Endothelial cell (in vitro differentiated cells): ENCODE measurements at places on chromosomes 2 and 18. TPM values are rescaled to one million over a fixed set of nuclear protein-coding genes. Genes with fewer than 3 reads are reported as not detected.

- no peak overlapping the region for H3K4me3 ChIP-seq
- peak overlapping the region; percentile 30 for H3K27ac ChIP-seq
- DNase-seq: no peak
- peaks cover 16% of the 10 kb centered on the region for H3K4me1 ChIP-seq
- H3K36me3 ChIP-seq: peaks cover 46% of the 10 kb centered on the region
These were observed 192.6 kb downstream of the MGAT5 start for GRCh38 chr2:134446383-134447017.

DNA sequence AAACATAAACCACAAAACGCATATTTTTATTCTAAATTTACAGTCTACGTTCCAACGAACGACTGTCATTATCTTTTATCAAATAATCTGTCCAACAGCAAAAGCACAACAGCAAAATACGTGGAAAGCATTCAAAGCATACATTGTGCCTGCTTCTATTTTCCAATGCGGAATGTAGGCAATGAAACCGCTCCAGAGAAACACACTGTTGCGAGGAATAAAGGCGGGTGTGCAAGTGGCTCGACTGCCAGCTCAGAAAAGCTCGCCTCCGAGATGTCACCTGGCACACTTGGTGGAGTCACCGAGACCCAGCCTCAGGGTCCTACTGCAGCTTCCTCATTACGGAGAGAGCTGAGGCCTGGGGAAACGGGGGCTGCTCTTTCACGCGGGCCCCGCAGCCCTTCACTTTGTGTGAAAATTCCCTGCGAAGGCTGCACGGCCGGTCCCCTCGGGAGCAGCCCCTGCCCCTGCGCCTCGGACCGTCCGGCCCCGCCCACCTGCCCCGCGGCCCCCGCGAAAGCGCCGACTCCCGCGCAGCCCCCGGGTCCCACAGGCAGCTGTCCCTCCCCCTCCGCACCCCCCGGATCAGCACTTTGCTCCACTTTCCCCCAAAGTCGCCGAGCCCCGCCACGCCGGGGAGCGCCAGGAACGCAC lies 752 bp downstream of the MGAT4A start:
- H3K4me1 ChIP-seq: peaks cover 14% of the 10 kb centered on the region
- H3K27me3 ChIP-seq: peaks cover 3% of the 10 kb centered on the region
- peak; percentile 22 for DNase-seq
- peaks cover 7% of the 10 kb centered on the region for H3K36me3 ChIP-seq
- H3K27ac ChIP-seq: no peak overlapping the region

The HK2 gene
- total RNA-seq: 23.2 TPM

The ALLC gene
- 0.26 TPM for total RNA-seq

The AOX1 gene
- 0.80 TPM for total RNA-seq
